ENCODE measurements at places on chromosomes 1 and 21.

GRCh38 chr1:225424562-225425200 lies 3.2 kb downstream of the LBR start:
- H3K4me3 ChIP-seq: no peak overlapping the region
- H3K27me3 ChIP-seq: no peaks in the 10 kb centered on the region
- no peaks in the 10 kb centered on the region for H3K36me3 ChIP-seq
- peaks cover 53% of the 10 kb centered on the region for H3K4me1 ChIP-seq
- DNase-seq: no peak

- no peak overlapping the region for H3K27ac ChIP-seq
- H3K4me1 ChIP-seq: no peaks in the 10 kb centered on the region
- H3K27me3 ChIP-seq: no peaks in the 10 kb centered on the region
Observed at GRCh38 chr21:46431884-46432488, 26.7 kb upstream of the DIP2A start.

GRCh38 chr1:30936541-30937171 lies 28.1 kb upstream of the SDC3 start:
- H3K27ac ChIP-seq: no peak overlapping the region
- H3K36me3 ChIP-seq: peaks cover 40% of the 10 kb centered on the region
- no peaks in the 10 kb centered on the region for H3K4me1 ChIP-seq
- no peak for DNase-seq

GRCh38 chr1:23200883-23201282 lies 16.4 kb downstream of the HTR1D start:
- no peaks in the 10 kb centered on the region for H3K27me3 ChIP-seq
- H3K4me1 ChIP-seq: peaks cover 19% of the 10 kb centered on the region
- H3K36me3 ChIP-seq: no peaks in the 10 kb centered on the region
- no peak overlapping the region for H3K4me3 ChIP-seq
- H3K27ac ChIP-seq: no peak overlapping the region
- no peak for DNase-seq

DNA sequence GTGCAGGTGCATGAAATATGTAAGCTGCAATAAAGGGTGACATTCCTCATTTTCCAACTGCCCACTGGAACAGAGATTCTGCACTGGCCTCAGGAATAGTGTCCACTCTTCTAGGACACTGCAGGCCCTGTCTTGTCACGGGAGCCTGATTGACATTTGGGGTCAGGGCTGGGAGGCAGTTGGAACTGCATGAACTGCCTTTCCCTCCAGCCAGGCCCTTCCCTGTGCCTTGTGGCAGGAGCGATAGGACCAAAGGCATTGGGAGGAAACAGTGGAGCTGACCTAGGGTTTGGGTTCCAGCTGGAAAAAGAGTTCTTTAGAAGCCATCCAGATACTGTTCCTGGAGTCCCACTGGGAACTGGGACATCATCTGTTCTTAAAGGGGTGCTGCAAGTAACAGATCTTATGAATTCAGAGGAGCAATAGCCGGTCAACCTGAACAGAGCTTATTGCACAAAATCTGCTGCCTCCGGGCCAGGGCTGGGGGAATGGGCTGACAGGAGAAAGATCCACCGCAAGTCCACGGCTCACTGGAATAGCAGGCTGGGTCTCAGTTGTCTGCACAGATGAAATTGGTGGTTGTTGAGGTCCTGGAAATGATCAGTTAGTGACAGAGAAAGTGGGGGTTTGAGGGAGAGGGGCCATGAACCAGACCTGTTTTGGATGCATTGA lies 451.7 kb downstream of the CAMTA1 start:
- H3K4me3 ChIP-seq: no peak overlapping the region
- no peaks in the 10 kb centered on the region for H3K27me3 ChIP-seq
- no peaks in the 10 kb centered on the region for H3K4me1 ChIP-seq
- H3K36me3 ChIP-seq: no peaks in the 10 kb centered on the region

- no peak overlapping the region for H3K27ac ChIP-seq
- H3K27me3 ChIP-seq: no peaks in the 10 kb centered on the region
- H3K4me1 ChIP-seq: no peaks in the 10 kb centered on the region
- H3K4me3 ChIP-seq: no peak overlapping the region
- no peaks in the 10 kb centered on the region for H3K36me3 ChIP-seq
- no peak for DNase-seq
Observed at GRCh38 chr1:104402178-104402577, 652.5 kb downstream of the AMY1C start.

- H3K4me1 ChIP-seq: no peaks in the 10 kb centered on the region
- no peak overlapping the region for H3K4me3 ChIP-seq
- no peak for DNase-seq
Observed at GRCh38 chr1:215900684-215901083, 333.6 kb downstream of the KCTD3 start.

GRCh38 chr1:29521438-29521715 lies 285.1 kb downstream of the PTPRU start:
- H3K27ac ChIP-seq: no peak overlapping the region
- no peak for DNase-seq
- no peaks in the 10 kb centered on the region for H3K4me1 ChIP-seq
- H3K36me3 ChIP-seq: no peaks in the 10 kb centered on the region
- no peaks in the 10 kb centered on the region for H3K27me3 ChIP-seq
- H3K4me3 ChIP-seq: no peak overlapping the region
